ENCODE measurements at places on chromosomes 11 and 22. TPM values are rescaled to one million over a fixed set of nuclear protein-coding genes. Genes with fewer than 3 reads are reported as not detected.

The TUB gene
- total RNA-seq = under 0.01 TPM

The RFPL3 gene
- total RNA-seq = not detected

The F2 gene
- under 0.01 TPM for total RNA-seq

The MS4A6A gene
- not detected for total RNA-seq

The B4GALNT4 gene
- total RNA-seq = 17.3 TPM

The CYP2D6 gene
- 0.34 TPM for total RNA-seq

The UBE2L6 gene
- 10.3 TPM for total RNA-seq

The BRSK2 gene
- total RNA-seq = 1.00 TPM

The OR52I1 gene
- not detected for total RNA-seq

The OR4A47 gene
- total RNA-seq = not detected

The POLDIP3 gene
- total RNA-seq = 21.5 TPM

The IGSF9B gene
- 0.34 TPM for total RNA-seq

The ART1 gene
- not detected for total RNA-seq

The ST14 gene
- 189 TPM for total RNA-seq

The LIF gene
- 0.68 TPM for total RNA-seq

The LZTR1 gene
- 15.4 TPM for total RNA-seq

The MMP11 gene
- total RNA-seq = 0.34 TPM

The WNT7B gene
- 47.1 TPM for total RNA-seq

The PLA2G3 gene
- under 0.01 TPM for total RNA-seq

The OLFML1 gene
- total RNA-seq = not detected

The GP1BB gene
- 1.9 TPM for total RNA-seq

The DDX25 gene
- under 0.01 TPM for total RNA-seq

The MLC1 gene
- total RNA-seq = not detected

The RPS13 gene
- 1,374 TPM for total RNA-seq

The HMOX1 gene
- total RNA-seq = 6.2 TPM

The ANGPTL5 gene
- total RNA-seq = not detected

The SLC17A6 gene
- total RNA-seq = not detected

The C11orf68 gene
- 12.5 TPM for total RNA-seq

The SCUBE1 gene
- total RNA-seq = not detected

The MS4A7 gene
- total RNA-seq = not detected

The PLEKHA7 gene
- total RNA-seq = 1.0 TPM

The DKK3 gene
- total RNA-seq = 85.4 TPM

The WBP2NL gene
- 0.57 TPM for total RNA-seq

The KCNK7 gene
- total RNA-seq = 0.68 TPM

The ME3 gene
- total RNA-seq = 12.0 TPM

The SLC1A2 gene
- total RNA-seq = under 0.01 TPM

The CHRM1 gene
- total RNA-seq = not detected

The PRR33 gene
- not detected for total RNA-seq

The RIBC2 gene
- not detected for total RNA-seq

The CCDC116 gene
- total RNA-seq = 0.07 TPM

The CLTCL1 gene
- 26.9 TPM for total RNA-seq

The FAT3 gene
- total RNA-seq = not detected

The PTPRCAP gene
- total RNA-seq = 0.28 TPM

The PNPLA5 gene
- not detected for total RNA-seq

The BIK gene
- total RNA-seq = 22.9 TPM

The DEFB131B gene
- total RNA-seq = not detected

The CEND1 gene
- not detected for total RNA-seq

The KRTAP5-9 gene
- total RNA-seq = not detected

The MRGPRX4 gene
- not detected for total RNA-seq

The SHISA8 gene
- not detected for total RNA-seq

All from nasal cavity respiratory epithelium epithelial cell of viscerocranial mucosa (primary cell).